ENCODE measurements at places on chromosomes 16 and 17.

DNA sequence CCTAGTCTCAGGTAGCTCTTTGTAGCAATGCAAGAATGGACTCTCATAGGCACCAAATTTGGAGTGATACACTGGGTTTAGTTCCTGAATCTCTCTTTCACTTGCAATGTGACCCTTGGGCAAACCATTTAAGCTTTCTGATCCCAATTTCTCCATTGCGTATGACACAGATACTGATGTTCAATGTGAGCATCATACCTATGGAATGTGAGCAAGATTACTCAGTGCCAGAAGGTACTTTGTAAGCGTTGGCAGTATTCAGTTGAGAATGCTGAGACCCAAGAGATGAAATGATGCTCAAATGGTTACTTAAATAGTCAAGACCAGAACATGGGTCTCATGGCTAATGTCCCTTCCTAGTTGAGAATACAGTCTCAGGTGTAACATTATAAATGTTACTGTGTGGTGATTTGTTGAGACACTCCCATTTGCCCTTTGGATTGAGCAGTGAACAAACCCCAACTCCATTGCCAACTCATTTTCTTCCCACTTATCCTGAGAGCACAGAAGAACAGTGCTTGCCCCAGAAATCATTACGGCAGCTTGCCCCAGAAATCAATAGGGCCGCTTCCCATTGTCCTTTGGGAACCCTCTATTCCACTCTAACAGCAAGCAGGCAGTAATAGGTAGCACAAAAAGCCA, 134.1 kb downstream of the SOX9 start:
- DNase-seq = no peak

DNA sequence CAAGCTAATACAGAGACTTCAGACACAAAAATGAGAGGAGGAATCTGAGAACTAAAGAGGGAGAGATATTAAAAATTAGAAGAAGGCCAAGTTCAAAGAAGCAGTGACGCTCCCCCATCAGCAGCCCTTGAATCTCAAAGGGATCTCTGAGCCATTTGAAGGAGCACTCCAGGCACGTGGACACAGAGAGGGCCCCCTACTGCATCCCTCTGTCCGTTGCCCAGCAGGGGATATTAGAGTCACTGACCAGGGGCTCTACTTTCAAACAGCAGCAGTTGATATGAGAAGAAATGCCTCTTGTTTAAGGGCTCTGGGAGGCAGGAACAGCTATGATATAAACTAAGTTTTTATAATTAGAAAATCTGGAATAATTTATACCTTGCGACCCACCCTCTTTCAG, 479.0 kb upstream of the SALL1 start:
- DNase-seq = no peak

DNA sequence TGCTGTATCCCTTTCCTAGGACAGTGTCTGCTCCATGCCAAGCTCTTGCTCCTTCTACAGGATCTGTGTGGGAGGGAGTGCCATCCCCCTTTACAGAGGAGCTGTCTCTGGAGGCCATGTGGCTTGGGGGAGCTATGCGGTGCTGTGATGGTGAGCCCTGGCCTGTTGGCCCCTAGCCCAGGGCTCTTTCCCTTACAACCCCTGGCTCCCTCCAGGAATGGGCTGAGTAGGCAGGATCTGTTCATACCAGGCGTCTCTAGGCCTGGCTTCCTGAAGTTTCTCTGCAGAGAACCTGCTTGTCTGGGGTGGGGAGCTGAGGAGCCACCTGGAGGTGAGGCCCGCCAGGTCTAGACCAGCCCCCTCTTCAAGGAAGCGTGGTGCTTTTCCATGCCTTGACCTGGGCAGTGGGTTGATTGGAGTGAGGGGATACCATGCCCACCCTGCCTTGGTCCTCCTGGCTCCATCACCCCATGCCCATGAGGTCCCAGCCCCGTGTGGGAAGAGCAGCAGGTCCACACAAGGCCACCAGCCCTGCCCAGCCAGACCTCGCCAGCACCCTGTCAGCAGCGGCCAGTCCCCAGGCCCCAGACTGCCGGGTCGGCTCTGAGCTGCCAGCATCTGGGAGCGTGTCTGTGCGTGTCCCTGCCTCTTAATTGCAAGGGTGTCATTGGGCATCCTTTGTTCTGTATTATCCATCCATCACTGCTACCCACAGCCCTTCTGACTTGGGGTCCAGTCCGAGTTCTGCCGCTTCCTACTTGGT, 14.7 kb downstream of the LLGL2 start:
- no peak for DNase-seq

DNA sequence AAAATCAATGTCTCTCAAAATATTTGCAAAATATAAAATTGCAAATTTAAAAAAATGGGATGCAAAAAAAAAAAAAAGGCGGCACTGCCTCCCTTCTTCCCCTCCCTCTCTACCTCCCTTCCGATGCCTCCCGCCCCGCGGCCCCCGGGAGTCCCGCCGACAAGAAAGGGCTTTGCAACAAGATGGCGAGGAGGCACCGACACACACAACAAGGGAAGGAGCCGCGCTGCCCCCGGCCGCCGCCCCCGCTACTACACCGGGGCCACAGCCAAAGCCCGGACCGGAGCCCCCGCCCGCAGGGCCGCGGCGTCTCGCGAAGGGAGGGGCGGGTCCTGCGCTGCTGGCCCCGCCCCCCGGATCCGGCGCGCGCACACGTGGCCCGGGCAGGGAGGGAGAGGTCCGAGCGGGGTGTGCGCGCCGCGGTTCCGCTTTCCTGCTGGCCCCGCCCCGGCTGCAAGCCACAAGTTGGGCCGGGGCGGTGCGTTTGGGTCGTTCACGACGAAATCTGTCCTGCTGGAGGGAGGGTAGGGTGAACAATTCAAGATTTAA, at the start of gene MNT:
MNT (minus strand) TSS at position 184 of the 549 bp plus-strand sequence. CDS start 348 bp downstream, outside the sequence.
- no peak for DNase-seq

- DNase-seq = no peak
These were observed 44.2 kb upstream of the TRAP1 start for GRCh38 chr16:3761375-3762106.

DNA sequence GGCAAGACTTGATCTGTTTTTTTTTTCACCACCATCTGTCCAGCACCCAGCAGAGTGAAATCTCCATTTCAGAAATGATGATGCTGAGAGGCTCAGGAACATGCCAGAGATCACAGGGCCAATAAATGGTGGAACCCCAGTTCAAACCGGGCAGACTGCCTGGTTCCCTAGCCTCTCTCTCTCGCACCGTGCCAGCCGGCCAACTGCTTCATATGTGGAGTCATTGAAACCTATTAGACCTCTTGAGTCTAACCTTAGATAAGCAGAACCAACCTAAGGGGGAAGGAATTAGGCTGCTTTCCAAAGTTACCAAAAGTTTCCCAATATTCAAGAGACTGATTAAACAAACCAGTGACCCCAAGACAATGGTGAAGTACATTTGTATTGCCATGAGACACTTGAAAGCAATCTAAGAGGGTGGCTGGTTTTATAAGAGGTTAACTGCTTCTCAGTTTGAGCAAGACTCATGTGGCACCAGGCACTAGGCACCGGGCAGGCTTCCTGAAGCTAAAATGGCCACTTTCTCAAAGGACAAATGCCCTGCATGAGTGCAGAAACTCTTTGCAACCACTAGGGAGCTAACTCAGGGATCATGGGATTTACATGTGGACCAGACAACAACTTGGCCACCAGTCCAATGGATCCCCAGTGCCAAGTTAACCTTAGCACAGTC, 18.4 kb downstream of the TOX3 start:
- no peak for DNase-seq

DNA sequence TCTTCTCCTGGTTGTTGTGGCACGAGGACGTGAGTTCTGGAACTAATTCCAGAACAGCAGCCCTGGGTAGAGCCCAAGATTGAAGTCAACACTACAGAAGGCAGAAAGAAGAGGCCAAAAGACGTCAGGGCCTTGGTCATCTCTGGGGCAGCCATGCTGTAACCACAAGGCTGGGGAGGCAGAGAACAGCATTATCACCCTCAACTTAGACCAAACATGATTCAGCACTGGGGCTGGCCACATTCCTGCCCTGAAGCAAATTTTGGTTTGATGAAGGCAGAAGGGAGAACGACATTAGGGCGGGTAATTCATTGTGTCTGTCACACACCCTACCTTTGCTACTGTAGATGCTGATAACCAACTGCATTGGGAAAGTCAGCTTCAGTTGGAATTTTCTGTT, 9.7 kb upstream of the ALOX15B start:
- no peak for DNase-seq

- no peak for DNase-seq
These were observed 12.2 kb upstream of the CES3 start for GRCh38 chr16:66948837-66949225.

DNA sequence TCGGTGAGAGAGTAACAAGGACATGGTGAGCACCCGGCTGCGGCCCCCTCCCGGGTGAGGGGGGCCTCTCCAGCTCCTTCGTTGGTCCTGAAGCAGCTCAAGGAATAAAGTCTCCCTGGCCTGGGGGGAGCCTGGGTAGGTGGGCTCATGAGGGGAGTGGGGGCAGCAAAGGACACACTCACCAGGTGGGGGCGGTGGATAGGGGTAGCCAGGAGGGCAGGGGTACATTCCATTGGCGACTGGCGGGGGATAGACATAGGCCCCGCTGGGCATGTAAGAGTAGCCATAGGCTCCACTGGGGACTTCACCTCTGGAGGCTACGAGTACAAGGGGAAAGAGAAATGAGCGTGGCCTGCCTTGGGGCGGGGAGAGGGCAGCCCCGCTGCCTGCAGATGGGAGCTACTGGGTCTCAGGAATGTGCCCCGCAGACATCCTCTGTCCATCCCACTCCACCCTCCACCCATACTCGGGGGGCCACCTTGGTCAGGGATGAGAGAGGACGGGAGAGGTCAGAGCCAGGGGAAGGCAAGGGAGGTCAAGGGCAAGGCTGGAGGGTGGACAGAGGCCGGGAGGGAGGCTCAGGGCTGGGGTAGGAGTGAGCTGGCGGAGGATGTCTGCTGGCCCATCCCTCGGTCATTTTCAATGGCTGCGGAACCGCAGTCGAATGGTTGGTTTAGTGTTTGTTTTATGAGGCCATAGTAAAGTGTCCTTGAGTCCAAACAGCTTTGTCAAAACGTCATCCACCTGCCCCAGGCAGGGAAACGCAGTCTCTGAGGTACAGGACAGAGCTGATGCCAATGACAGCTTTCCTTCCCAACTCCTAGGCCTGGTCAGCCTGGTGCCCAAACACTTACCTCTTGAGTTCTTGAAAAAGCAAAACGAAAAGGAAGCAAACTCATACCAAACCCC, 3.7 kb upstream of the UNC13D start:
- no peak for DNase-seq

DNA sequence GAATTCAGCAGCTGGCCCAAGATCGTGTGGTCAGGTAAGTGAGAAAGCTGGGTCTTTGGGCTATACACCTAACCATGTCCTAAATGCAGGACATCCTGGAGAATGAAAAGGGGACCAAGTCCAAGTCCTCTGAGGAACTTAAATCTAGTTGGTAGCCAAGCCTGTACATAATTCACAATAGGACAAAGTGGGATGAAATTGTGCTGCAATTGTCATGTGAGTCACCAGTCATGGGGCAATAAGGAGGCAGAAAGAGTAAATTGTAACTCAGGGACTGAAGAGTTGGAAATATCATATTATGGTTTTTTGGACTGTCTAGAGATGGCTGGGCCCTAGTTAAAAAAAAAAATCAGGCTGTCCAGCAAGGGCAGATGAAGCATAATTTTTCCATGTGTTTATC, 202.6 kb downstream of the CYLD start:
- DNase-seq = no peak

GRCh38 chr17:67121316-67121891, 77.0 kb downstream of the CACNG1 start:
- DNase-seq = no peak

DNA sequence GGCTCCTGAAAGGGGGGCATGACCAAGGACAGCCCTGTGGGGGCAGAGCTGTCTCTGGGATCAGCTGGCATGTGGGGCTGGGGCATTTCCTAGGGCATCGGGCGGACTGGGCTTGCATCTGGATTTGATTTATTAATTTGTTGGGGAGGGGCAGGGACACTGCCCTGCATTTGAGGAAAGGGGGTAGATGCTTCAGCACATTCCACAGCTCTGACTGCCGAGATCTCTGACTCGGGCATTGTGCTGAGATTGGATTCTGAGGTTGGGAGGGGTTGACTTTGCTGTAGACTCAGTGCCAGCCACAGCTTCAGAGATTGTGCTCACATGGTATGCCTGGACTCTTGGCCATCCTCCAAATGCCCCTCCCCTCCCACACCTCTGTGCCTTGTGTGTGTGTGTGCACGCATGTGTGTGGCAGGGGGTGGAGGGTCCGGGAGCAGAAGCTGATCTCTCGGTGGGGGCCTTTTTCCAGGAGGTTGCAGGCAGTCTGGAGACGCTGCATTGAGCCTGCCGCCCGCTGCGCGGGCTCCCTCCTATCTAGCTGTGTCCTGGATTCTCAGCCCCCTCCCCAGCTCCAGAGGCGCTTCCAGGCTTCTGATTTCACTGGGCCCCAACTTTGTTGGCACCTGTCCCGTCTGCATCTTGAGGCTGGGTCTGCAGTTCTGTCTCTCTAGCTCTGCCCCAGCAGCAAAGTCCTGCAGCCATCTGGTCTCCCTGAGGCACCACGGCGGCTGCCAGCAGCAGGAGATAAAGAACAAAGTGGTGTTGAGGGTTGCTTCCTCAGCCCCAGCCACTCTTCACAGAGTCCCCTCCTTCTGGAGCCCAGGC, 14.9 kb downstream of the IGFBP4 start:
- DNase-seq = no peak

GRCh38 chr17:17849147-17849820, 12.5 kb upstream of the SREBF1 start:
- DNase-seq = no peak

DNA sequence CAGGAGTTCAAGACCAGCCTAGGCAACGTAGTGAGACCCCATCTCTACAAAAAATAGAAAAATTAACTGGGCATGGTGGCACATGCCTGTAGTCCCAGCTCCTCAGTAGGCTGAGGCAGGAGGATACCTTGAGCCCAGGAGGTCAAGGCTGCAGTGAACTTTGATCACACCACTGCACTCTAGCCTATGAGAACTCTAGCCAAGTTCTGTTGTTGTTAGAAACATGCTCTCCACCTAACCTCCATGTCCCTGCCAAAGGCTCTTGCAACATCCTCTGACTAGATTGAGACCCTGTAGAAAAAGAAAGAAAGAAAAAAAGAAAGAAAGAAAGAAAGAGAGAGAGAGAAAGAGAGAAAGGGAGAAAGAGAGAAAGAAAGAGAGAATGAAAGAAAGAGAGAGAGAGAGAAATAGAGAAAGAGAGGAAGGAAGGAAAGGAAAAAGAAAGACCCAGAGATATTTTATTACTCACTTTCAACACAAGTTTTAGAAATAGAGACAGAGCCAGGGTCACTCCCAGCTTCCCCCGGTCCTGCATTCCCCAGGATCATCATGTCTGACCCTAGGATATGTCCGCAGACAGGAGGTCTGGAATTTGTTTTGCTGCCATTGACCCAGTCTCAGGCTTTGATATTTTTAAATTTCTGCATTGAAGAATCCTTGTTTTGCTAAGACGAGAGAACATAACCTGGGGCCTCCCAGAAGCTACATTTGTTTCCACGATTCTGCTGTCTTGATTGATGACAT, 376.5 kb upstream of the CDH5 start:
- no peak for DNase-seq

Measured in epithelial cell of proximal tubule (primary cell).